ENCODE measurements at places on chromosomes 1 and 21. TPM values are rescaled to one million over a fixed set of nuclear protein-coding genes. Genes with fewer than 3 reads are reported as not detected.

Gene NR5A2
- total RNA-seq, result not detected

Gene FALEC
- not detected for total RNA-seq

DNA sequence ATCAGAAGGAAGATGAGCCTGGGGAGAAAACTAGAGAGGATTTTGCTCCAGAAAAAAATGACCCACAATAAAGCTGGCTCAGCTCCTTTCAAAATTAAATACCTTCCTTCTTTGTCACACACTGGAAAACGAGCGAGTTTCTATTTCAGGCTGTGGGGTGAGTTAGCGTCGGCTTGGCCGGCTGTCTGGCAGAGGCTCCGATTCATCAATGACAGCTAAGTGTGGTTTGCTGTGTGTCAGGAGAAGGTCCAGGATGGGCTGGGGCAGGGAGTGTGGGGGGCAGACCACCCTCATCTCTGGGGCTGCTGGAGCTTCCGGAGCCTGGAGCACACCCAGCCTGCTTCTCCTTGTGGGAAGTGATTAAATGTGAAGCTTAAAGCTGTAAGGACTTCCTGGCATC lies 120.2 kb downstream of the ETS2 start:
- no peak for DNase-seq

Gene PGLYRP4
- total RNA-seq, result not detected

DNA sequence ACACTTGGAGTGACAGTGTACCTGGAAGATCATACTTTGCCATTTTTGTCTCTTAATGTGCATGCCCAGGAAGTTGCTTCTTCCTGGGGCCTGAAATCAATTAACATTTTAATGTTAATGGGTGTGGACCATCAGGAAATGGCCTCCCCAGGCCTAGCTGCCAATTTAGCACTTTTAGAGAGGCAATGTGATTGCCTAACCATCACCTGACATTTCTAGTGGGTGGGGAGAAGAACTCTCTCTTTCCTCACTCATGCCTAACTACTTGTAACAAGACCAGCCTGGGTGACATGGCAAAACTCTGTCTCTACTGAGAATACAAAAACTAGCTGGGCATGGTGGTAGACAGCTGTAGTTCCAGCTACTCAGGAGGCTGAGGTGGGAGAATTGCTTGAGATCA lies 549.0 kb upstream of the RGS18 start:
- no peak for DNase-seq

Gene S100A2
- 15.4 TPM for total RNA-seq

- no peak for DNase-seq
Observed at GRCh38 chr1:187685333-187685732, 856.6 kb downstream of the PLA2G4A start.

Gene WRAP73
- 17.6 TPM for total RNA-seq

Gene OR14K1
- not detected for total RNA-seq

Gene CYP4A22
- not detected for total RNA-seq

GRCh38 chr1:58047265-58047858 lies 499.2 kb downstream of the OMA1 start:
- no peak for DNase-seq

Gene RAB42
- 1.3 TPM for total RNA-seq

Gene TRIM46
- total RNA-seq, result 9.7 TPM

DNA sequence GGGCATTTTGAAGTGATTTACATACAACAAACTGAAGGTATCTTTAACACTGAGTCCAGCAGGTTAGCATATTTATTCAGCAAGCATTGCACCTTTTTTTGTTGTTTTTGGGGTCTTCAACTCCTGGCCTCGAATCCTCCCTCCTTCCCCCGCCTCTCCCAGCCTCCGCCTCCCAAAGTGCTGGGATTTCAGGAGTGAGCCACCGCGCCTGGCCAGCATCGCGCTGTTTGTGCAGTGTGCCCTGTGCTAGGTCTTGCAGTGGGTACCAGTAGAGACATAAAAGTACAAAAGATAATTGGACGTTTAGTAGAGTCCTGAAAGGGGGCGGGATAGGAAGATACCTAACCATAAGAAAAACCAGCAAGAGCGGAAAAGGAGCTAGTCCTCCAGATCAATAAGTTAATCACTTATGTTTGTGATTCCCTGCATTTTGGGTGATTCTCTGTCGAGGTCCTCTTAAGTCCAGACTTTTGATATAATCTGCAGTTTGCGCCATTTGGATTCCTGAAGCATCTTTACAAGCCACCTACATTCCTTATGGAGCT lies 111.8 kb downstream of the OSBPL9 start:
- DNase-seq, result no peak

Gene GJA4
- total RNA-seq, result 0.87 TPM

DNA sequence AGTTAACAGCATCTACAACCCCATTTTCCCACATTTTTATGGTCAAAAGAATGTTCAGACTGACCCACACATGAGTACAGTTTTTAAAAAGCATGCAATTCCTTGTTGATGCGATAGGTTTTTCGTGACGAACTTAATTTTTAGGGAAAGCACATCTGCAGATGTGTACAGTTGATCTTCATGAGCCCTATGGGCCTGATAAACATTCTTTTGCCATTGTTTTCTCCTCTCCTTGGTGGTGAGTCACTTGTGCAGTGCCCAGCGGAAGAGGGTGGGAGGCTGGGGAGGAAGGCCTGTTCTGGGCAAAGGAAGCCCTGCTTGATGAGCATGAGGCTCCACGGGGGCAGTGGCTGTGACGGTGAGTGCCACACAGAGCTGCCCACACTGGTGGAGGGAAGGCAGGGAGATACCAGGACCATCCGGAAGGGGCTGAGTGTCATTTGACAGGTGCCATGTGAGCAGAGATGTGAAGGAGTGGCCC lies 5.3 kb downstream of the ARF1 start:
- DNase-seq, result no peak

DNA sequence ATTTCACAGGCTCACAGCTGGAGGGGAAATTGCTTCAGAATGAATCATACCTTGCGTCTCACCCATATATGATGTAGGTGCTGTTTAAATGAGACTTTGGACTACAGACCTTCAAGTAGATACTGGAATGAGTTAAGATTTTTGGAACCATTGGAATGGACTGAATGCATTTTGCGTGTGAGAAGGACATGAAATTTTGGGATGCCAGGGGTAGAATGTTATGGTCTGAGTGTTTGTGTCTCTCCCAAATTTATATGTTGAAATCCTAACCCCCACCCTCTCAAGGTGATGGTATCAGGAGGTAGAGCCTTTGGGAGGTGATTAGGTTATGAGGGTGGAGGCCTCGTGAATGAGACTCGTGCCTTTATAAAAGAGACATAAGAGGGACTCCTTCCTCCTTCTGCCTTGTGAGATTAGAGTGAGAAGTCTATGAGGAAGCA lies 41.4 kb downstream of the KCNK1 start:
- no peak for DNase-seq

- DNase-seq, result no peak
Observed at GRCh38 chr1:29427614-29428279, 191.4 kb downstream of the PTPRU start.

Measured in chondrocyte (in vitro differentiated cells).